ENCODE measurements at places on chromosomes 1 and 21.

DNA sequence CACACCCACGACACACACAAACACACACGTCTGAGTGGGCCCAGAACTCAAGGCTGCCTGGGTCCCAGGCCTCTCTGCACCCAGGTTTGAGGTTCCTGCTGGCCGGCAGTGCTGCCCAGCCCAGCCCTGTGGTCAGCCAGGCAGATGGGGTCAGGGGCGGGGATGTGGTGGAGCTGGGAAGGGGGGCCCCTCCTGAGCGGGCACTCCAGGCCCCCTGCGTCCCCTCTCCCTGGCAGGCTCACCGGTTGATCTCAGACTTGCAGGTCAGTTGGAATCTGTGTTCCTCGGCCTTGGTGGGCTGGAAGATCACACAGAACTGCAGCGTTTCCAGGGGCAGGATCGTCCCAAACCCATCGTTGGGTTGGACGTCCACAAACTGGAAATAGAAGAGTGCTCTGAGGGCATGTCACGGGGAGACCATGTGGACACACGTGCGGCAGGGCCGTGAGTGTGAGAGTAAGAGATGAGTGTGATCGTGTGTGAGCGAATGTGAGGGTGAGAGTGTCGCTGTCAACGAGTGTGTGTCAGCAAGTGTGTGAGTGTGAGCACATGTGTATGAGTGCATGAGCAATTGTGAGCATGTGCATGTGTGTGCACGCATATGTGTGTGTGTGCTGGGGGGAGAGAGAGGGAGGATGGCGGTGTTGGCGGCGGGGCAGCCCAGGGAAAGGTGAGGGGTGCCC, 19.7 kb upstream of the TMEM52 start:
- DNase-seq, result no peak

DNA sequence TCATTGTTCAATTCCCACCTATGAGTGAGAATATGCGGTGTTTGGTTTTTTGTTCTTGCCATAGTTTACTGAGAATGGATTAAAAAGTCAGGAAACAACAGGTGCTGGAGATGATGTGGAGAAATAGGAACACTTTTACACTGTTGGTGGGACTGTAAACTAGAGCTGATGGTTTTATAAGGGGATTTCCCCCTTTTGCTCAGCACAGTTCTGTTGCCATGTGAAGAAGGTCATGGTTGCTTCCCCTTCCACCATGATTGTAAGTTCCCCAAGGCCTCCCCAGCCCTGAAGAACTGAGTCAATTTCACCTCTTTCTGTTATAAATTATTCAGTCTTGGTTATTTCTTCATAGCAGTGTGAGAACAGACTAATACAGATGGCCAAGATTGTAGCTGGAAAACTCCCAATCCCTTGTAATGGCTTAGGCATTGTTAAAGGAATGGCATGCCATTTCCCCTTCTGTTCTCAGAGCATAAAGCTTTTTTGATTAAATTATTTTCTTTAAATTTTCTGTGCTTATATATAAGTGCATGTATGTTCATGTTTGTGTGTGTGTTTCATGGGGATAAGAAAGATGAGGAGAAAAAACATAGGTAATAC, 144.8 kb downstream of the BACH1 start:
- no peak for DNase-seq

DNA sequence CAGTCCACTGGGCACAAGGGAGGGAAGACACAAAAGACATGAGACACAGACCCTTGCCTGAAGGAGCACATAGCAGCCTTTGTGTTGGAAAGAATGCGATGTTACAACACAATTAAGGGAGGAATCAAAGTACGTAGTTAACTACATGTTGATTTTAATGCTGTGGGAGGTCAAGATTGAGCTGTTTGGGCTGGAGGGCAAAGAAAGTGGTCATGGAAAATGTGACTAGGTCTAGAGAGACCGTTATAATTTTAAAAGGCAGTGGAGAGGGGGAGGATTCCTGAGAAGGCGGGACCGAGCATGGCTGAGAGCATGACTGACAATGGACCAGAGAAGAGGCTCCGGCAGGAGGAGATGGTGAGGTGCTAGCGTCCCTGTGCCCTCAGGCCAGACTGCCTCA, 111.8 kb upstream of the ATP1A1 start:
- no peak for DNase-seq

DNA sequence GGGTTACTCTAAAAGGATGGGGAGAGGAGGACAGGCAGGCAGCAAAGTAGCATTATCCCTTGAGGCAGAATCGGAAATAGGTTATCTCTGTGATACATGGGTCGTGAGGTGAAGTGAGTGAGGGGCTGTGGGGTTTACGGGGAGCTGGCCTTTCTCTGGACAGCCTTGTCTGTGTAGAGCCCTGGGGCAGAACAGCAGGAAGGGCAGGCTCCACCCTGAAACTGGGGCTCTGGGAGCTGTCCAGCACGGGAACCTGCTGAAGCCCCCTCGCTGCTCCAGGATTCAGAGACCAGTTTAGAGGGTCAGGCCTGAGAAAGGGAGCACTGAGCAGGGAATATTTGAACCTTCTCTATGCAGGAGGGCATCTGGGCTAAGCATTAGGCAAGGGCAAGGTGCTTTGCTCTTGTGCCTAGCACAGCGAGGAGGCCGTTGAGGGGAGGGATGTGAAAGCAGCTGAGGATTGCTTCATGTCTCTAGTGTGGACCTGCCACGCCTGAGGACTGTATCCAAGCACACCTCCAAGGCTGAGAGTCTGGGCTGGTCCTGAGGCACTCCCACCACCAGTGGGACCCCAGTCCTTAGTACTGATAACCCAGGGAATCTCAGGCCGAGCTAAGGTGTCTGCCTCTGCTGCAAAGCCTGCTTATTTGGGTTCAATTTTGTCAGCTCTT, 55.8 kb downstream of the NAV1 start:
- DNase-seq, result no peak

DNA sequence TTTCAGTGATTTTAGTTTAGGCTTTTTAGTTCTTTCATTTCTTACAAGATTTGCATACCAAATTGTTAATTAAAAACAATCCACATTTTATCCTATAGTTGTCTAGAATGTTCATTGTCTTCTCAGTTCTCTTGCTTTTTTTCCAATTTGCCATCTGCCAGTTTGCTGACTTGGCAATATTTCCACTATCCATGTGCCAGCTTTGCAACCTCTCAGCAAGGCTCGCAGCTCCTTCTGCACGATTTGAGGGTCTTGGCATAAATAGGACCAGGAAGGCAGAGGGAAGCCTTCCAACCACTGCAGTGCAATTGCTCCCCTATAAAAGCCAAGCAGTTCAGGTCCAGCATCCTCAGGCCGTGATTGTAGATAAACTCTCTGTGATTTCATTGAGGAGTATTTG, 306.8 kb upstream of the FMN2 start:
- no peak for DNase-seq

DNA sequence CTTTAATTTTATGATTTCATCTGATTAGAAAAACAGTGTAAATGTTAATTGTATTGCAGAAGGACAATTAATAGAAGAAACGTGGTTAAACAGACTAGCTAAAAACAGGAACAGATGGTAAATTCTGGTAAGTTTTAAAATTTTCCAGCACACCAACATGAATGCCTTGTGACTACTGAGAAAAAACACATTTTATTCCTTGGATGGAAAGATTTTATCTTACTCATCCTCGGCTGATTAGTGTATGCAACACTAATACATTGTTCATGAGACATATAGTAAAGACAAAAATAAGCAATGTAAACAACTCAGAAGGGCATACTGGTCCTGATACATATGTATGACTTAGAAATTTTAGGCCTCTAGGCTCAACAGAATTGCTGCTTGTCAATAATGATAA, 4.9 kb upstream of the AK5 start:
- DNase-seq, result no peak

DNA sequence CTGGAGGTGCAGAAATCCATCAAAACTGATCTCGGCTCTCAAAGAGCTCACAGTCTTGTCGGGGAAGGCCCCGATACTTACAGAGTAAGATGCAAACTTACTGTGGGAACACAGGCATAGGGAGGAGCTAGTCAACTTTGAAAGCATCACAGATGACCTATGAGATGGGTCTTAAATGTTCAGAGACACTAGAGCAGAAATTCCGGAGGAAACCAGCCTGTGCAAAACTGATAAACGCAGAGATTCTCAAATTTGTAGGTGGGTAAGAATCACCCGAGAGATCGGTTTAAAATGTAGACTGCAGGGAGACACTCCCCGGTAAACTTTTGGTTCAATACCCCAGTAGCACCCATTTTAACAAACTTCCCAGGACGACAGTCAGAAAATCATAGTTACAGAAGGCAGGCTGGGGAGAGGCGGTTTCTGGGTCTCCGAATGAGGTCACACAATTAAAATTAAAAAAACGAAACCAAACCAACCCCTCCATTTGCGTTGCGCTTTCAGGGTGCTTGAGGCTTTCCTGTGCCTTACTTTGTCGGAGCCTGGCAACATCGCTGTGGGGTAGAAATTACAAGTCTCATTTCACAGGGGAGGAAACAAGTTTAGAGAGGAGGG, 755 bp upstream of the THRAP3 start:
- DNase-seq, result no peak

DNA sequence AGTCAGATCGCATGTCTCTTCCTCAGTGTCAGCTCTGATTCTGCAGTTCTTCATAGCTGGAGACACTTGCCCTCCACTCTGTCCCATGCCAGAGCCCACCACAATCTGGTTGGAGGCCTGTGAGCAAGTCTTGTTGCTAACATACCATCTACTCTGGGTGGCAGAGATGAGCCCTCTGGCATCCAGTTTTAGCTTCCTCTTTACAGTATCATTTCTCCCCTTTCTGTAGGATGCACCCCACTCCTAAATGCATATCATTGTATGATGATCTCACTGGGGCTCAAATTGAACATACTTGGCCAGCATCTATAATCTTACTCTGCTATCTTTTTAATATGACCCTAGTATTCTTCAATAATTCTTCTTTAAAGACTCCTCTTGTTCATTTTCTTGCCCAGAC, 16.9 kb downstream of the PCNX2 start:
- DNase-seq, result no peak

DNA sequence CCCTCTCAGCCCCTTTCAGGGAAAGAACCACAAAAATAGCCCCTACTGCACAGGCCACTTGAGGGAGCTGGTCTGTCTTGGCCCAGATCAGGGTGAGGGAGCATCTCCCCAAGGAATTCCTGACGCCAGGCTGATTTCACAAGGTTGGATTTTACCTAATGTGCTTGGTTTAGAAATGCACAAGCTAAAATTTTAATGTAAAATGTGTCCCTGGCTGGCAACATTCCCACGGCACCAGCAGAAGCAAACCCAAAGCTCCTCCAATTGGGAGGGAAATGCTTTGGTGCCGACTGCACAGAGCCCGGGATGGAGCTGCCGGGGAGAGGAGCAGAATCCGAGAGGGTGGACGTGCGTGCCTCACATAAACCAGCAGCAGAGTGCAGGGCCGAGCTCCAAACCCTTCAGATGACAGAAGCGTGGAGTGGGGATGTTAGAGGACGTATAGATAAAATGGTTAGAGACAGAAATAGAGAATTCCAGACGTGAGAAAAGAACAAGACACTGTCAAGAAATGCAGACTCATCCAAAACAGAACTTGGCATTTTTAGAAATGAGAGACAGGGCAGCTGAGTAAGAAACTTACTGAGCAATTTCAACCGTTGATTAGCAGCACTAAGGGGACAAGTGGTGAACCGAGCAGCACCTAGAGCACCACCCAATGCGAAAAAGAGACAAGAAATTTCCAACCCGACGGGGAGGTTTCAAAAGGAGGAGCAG, 41.6 kb upstream of the TMEM52 start:
- DNase-seq, result no peak

DNA sequence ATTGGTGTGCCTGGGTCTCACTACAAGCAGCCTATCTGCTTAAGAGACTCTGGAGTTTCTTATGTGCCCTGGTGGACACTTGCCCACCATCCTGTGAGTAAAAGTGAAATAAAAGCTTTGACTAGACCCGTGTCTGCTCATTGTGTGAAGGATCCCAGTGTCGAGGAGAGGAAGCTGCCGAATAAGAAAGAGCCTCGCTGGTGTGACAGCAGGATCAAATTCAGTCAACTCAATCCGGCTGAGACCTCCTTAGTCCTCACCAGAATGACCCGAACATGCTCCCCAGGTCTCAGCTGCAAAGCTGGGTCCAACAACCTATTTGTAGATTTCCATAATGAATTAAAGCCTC, 14.8 kb downstream of the CD2 start:
- no peak for DNase-seq

DNA sequence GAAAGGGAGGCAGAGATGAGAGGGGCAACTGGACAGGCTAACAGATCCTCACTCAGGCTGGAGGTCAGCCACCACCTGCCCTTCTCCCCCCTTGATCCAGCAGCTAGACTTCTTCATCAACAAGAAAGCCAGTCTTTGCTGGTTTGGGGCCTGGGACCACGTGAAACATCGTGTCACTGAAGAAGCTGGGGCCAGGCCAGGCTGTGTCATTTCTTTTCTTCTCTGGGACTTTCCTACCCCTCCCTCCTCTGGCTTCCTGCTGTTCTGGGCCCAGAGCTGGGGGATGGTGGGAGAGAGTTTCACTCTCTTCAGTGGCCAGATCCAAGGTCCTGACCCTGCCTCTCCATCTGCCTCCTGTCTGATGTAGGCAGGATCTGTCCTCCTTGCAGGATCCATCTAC, 18.1 kb upstream of the SLC26A9 start:
- no peak for DNase-seq

DNA sequence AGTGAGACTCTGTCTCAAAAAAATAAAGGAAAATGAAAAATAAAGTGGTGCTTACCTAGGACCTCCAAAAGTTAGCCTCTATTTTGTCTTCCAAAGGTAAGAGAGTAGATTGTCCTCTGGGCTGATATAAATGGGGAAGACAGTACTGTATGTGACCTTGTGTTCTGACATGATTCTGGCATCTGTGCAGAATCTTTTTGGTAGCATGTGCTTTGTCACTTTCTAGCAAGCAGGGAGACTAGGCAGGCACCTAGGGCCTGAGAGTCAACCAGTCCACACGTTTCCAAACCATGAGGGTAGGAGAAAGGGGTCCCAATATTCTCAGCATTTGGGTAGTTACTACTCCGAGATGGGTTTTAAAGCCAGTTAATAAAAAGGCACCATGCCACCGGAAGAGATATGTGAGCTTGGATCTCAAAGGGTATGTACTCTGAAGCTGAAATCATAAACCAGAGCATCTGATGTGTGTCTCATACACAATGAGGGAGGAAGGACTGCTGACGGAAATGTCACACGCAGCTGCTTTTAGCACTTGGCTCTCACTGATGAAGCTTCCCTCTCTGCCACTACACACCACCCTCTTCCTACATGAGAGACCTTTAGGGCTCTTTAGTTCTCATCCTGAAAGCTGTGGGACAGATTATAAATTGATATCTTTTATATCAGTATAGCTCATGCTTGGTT, 27.0 kb upstream of the SLC16A1 start:
- no peak for DNase-seq

DNA sequence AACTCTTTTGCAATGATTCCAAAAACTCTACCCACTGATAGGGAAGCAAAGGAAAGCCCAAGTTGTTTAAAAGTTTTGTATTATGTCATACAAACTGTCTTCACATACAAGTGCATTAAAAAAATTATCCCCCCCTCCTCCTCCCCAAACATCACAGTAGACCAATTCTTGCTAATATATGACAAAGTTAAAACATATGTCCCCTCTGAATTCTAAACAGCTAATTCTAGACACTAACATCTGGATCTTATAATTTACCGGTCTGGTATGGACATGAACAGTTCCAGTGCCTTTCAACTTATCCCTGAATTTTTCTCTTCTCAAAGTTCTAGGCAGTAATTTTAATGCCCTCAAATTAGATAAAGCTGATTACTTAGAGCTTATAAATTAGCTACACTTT, 13.4 kb downstream of the RIT1 start:
- no peak for DNase-seq
